Bronchial epithelial cell (primary cell): ENCODE measurements at places on chromosomes 7 and 10. TPM values are rescaled to one million over a fixed set of nuclear protein-coding genes. Genes with fewer than 3 reads are reported as not detected.

- DNase-seq: no peak
These were observed 43.2 kb downstream of the MCMBP start for GRCh38 chr10:119829429-119829828.

DNA sequence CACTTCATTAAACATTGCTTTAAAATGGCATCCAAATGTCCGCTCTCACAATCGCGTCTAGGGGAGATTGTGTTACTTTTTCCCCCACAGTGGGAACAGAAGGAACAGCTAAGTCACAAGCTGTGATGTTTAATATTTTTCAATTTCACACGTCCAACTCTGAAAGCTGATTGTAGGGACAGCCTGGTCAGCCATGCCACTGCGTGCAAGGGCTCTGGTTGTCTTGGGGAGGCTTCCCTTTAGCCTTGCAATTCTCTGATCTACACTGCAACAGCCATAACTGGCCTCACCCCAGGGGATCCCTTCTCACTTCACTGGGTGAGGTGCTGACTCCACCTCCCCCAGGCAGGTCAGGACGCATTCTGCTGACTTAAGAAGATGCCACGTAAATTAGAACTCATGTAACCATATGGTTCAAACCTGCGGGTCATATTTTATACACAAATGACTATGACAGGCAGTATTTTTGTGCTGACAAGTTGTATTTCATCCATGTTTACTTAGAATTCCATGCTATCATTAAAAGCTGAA lies 425.2 kb upstream of the NFE2L3 start:
- DNase-seq: peak; percentile 70

DNA sequence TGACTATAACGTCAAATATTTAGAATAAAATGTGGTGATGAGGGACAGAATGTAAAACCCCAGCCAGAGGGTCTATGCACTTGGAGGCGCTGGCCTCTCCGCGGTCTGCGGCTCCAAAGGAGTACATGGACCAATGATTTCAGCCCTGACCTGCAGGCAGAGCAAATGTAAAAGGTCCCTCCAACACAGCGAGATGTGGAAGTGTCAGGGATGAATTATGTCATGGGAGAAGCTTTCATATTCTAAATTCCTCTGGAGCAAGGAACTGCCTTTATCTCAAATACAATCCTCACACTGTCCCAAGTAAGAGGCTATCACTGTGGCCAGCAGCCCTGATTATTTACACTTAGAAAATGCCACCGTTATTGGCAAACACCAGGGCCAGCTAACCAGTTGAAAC lies 139.4 kb downstream of the GFRA1 start:
- DNase-seq: no peak

- no peak for DNase-seq
These were observed 15.6 kb downstream of the CPED1 start for GRCh38 chr7:121003986-121004685.

- no peak for DNase-seq
These were observed 38.1 kb downstream of the PPIF start for GRCh38 chr10:79385392-79385795.

ZMYND11 gene
- total RNA-seq: 49.2 and 55.6 TPM in 2 replicates
